ENCODE measurements at places on chromosomes 4 and X.

GRCh38 chr4:182235021-182235795 is 8.0 kb upstream of the TENM3 start:
- no peak for DNase-seq

- peak; percentile 70 for DNase-seq
Observed at GRCh38 chr4:102501447-102501696, 213 bp downstream of the NFKB1 start.

GRCh38 chrX:105882581-105883275 is 60.4 kb downstream of the NRK start:
- DNase-seq: no peak

- DNase-seq: no peak
Observed at GRCh38 chr4:138275963-138276621, 33.9 kb upstream of the SLC7A11 start.

GRCh38 chr4:173514641-173515217 is 15.3 kb downstream of the HAND2 start:
- no peak for DNase-seq

DNA sequence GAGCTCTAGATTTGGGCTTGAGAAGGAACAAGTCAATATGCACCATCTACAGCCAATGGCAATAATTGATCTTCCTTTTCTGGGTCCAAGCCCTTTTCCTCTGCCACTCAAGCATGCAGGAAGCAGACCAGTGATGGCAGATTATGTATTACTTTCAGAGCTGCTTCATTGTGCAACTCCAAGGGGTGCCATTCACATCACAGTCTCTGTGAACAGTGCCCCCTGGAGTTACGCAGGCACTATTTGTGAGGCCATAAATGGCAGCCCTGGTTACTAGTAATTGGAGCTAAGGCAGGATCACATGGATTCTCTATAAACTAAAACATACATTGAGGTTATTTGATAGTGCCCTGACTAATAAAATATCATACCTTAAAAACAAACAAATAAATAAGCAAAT is 313.4 kb upstream of the SLC7A11 start:
- no peak for DNase-seq

GRCh38 chr4:106652095-106652494 is 283.5 kb upstream of the GIMD1 start:
- no peak for DNase-seq

- no peak for DNase-seq
Observed at GRCh38 chr4:7540206-7540605, 105.5 kb upstream of the PSAPL1 start.

DNA sequence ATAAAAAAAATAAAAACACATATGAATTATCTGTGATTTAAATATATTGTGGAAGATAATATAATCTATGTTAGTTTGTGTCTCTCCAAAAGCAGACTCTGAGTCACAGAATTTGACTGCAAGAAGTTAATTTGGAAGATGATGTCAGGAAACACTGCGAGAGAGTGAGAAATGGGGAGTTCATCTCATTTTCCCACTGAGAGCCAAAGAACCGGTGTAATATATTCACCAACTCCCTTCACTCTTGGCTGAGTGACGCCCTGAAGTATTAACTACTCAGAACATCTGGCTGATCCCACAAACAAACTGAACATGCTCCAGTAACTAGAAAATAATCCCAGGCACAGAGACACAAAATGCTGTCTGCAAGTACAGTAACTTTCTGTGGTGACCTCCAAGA is 345.8 kb upstream of the SPANXN1 start:
- no peak for DNase-seq

- DNase-seq: no peak
Observed at GRCh38 chr4:78599931-78600375, 48.4 kb downstream of the ANXA3 start.

GRCh38 chrX:13827298-13828090 is 10.6 kb upstream of the GPM6B start:
- DNase-seq: no peak

- DNase-seq: no peak
Observed at GRCh38 chrX:37347420-37347819, 1.7 kb upstream of the PRRG1 start.

DNA sequence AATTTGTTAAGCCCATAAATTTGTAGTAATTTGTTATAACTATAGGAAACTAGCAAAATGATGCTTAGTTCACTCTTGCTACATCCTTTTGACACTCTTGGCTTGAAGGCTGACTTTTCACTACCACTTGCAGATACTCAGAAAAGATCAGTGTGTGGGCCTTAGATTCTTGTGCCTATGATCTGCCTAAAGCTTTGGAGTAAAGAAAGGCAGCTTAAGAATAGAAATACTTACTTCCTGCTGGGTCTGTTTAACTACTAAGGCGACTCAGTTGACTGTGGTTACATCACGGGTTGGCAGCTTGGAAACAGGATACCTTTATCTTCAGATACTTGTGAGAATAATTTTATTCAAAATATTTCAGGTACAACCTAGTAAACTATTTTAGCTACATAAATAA is 201.4 kb upstream of the FMR1 start:
- DNase-seq: no peak

DNA sequence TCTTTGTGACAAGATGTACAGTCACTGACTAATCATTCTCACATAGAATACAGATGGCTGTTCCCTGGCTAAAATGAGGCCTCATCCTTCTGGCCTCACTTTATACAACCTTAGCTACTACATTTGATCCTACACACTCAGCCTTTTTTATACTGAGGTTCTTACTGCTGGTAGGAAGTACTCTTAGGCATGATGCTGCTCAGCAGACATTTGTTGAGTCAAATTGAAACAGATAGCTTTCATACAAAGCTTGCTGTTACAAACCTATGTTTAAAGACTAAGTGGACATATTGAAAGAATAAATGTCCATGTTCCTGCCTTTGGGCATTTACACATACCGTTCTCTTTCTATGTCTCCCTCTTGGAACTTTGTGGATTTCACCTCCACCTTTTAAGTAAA is 154.9 kb downstream of the NPFFR2 start:
- no peak for DNase-seq

DNA sequence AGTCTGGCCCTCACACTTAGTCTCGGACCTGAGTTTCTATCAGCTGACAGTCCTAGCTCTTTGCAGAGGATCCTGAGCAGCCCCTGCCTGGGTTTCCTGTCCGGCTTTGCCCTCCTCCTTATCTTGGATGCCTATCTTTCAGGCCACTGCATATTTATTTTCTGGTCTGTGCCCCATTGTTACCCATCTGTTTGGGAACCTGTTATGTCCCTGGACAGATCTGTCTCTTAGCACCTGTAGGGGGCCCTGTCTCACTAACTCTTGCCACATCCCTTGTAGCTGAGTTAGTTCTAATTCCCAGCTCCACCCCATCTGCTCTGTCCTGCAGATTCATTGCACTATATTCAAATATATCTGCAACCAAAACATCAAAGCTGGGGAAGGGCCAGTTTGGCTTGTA is 514.9 kb upstream of the LCORL start:
- DNase-seq: no peak

DNA sequence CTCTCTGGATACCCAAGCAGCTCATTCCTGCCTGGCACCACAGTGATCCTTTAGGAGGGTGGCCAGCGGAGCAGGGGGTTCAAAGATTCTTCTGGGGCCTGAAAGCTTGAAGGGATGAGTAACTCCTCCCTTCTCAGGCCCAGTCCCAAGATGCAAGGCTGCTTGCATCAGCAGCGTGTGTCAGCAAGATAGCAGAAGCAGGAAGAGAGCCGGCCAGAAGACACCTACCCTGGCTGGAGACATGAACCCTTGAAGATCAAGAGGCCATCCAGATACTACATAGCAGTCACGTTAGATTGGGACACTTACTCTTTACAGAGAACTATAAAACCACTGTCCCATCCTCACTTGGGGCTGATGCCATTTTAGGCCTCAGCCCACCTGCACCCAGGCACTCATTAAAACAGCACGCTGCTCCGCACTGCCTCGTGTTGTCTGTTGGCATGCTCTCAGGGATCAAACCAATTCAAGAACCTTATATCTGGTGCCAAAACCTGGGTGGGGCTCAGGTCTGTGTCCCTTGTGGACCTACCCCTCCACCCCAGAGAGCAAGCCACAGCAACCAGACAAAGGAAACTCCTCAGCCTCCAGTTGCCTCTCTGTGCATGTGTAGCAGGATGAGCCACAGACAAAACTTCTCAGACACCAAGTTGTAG is 6.5 kb downstream of the UGT2B17 start:
- no peak for DNase-seq

DNA sequence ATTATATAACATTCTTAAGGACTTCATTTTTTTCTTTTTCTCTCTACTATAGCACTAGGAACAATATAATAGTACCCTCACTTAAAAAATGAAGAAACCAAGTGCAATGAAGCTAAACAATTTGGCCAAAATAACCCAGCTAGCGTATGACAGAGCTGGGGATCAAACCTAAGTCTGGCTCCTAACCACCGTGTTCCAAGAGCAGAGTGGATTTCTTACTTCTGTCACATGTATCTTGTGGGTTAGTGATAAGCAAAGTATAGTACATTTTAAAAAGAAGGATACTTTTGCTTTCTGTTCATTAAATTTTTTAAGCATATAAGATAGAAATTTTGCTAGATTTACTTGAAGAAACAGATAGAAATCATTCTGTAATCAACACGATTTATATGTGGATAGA is 11.5 kb downstream of the LIMCH1 start:
- DNase-seq: no peak
